ENCODE measurements at places on chromosomes 3 and 15.

DNA sequence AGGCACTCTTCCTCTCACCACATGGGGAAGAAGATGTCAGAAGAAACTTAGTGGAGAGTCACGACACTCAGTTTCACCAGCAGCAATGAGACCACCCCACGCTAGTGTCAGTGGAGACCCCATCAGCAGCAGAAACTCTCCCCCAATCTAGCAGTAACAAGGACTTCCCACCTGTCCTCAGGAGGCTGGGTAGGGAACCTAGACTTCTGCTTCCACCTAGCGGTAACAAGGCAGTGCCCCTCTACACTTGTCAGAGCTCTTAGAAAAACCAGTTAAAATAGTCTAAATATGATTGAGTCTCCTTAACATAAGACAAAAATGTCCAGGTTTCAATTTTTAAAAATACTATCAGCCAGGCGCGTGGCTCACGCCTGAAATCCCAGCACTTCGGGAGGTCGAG is 57.3 kb downstream of the TRAT1 start:
- DNase-seq, result no peak

DNA sequence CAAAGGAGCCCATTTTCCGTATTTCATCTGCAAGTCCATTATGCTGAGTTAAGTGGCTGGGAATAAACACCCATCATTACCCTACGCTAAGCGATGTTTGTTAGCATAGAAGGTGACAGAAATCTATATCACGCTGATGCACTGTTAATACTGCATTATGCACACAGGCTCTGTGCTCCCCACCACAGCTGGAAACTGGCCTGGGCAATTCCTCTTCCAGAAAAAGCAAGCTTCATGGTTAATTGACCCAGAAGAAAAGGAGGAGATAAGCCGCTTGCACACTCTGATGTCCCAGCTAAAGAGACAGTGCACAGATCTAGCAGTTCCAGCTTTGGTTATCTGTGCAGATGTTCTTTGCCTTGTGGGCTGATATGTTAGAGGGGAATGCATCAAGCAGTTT is 232.6 kb downstream of the NTRK3 start:
- no peak for DNase-seq

GRCh38 chr15:27844018-27844666 is 255.0 kb downstream of the OCA2 start:
- peak; percentile 90 for DNase-seq

- DNase-seq, result peak; percentile 97
Measured at GRCh38 chr3:99859825-99860224, 42.2 kb downstream of the CMSS1 start.

Measured in fibroblast of skin of scalp (primary cell).